ENCODE measurements at places on chromosomes 1 and 21.

GRCh38 chr1:70239940-70240339, 18.8 kb downstream of the SRSF11 start:
- no peak for DNase-seq

DNA sequence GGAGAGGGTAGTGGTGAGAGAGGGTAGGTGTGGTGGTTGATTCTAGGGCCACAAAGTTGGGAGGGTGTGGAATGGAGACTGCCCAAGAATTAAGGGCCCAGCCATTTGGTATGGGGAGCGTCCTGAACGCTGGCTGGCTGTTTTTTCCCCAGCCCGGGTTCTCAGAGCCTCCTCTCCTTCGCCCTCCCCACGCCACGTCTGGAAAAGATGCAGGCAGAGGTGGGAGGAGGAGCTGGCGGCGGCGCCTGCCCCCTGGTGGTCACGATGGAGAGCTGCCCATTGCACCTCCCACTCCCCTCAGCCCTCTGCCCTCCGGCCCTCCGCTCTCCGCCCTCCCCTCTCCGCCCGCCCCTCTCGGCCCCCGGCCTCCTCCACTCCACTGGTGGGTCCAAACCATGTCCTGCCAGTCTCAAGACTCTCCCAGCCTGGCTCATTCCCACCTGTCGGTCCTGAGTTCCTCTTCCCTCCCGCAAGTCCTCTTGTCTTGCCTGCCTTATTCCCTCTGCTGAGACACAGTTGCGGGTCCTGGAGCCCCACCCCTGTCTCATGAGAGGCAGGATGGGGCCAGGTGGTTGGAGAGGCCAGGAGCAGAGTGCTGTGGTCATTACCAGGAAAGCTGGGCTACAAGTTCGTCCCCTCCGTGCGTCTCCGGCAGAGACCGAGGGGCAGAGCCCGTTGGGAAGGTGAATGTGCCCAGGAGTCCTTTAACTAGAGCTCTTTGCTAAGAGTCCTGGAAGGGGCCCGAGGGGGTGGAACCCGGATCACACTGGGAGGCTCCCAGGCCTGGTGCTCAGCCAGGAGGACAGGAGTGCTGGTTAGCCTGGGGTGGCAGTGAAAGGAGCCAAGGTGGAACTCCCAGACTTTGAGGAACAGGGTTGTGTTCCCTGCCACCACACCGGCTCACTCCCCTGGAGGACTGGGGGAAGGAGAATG, 22.6 kb downstream of the ETNK2 start:
- peak; percentile 35 for DNase-seq

DNA sequence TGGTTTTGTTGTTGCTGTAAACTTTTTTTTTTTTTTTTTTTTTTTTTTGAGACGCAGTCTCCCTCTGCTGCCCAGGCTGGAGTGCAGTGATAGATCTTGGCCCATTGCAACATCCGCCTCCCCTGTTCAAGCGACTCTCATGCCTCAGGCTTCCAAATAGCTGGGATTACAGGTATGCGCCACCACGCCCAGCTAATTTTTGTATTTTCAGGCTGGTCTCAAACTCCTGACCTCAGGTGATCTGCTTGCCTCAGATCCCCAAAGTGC, 78.9 kb upstream of the SLC45A1 start:
- DNase-seq: no peak

- no peak for DNase-seq
These were observed 120.6 kb downstream of the CRYAA start for GRCh38 chr21:43289442-43289841.
